ENCODE measurements at places on chromosomes 6 and 20.

DNA sequence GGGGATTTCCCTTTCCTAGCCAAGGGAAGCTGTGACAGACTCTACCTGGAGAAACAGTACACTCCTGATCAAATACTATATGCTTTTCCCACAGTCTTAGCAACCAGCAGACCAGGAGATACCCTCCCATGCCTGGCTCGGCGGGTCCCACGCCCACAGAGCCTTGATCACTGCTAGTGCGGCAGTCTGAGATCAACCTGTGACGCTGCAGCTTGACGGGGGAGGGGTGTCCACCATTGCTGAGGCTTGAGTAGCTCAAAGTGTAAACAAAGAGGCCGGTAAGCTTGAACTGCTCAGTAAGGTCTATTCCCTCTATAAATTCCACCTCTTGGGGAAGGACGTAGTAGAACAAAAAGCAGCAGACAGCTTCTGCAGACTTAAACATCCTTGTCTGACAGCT, 63.2 kb downstream of the WASF1 start:
- no peak for DNase-seq

DNA sequence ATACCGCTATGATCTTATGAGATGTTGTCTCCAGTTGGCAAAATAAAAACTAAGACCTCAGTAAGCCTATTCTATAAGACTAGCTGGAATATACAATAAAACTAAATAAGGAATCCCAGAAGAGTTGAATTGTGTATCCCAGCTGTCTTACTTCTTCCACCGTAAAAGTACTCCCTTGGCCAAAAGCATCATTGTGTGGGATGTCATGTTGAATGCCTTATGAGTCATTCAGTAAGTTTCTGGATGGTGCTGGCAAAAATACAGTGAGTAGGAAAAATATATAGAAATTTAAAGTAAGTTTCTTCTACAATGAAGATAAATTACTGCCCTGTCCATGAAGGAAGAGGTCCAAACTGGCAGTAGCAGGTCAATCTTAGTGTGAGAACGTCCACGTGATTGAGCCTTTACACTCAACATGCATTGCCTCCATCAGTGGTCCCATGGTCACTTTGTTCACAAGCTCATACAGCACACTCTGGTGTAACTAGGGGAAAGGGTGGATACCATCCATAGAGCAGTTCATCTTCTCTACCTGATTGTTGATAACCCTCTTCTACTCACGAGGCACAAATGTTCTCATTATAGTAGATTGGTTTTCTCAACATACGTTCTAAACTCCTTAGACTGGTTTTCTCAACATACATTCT, 13.7 kb upstream of the ZNF318 start:
- no peak for DNase-seq

DNA sequence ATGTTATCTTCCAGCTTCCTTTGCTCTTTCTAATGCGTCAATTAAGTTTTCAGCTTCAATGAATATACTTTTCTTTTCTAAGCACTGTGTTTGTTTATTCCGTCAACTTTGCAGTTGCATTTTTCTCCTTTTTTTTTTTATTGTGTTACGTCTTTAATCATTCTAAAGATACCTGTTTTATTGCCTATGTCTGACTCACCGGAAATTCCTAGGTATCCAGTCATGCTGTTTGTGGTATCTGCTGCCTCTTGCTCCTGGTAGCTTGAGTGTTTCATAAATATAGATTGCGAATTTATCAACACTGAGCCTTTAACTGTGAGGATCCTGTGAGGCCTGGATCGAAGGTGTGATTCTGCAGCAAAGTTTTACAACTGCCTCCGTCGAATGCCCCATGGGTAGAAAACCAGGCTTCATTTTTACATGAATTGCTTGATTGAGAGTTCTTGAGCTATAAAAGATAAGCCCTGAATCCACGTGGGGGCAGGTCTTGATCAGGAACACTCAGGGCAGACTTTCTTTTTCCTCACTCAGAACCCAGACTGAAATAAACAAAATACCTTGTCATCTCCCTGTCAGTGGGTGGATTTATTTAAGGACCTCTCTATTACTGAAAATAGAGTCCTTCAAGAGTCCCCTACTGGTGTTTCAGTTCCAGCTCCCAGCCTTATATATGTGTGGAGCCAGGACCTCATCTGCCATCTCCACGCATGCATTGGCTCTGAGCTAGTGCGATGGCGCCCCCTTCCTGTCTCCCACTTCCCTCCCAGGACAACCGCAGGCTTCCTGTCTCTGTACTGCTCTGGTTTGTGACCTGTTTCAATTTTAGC, 60.1 kb upstream of the LRRC1 start:
- peak; percentile 54 for DNase-seq

GRCh38 chr6:91824331-91824730, 1237.5 kb upstream of the MAP3K7 start:
- DNase-seq, result no peak

DNA sequence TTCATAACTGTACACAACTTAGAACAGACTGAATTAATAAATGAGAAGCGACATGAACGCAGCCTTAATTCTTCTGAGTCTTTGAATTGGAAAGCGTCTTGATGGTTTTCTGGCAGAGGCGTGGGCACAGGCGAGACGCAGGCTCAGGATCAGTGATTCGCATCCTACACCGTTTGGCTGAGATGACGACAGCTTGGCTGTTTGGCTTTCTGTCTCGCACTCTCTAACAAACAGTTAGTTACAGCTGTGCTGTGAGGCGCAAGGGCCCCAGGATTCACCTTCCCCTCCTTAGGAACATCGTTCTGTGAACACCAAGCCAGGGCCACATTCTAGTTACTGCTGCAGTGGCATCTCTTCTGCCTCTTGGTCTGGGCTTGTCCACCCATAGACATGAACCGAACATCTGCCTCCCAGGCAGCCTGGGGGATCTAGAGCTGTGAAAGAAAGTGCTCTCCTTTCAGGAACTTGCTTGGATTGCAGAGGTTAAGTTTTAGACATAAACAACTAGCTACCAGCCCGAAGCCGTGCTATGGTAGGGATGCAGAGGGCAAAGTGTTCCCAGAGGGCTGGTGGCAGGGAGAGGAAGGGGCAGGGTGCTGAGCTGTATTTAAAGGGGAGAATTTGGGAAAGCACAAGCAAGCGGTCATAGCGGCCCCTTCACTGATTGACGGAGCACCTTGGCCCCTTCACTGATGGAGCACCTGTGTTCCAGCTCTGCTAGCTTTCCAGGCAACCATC, 49.6 kb downstream of the TCP11 start:
- DNase-seq, result peak; percentile 40
